Activated CD4-positive, alpha-beta T cell treated with anti-CD3 and anti-CD28 coated beads, Interleukin-2, amount 50 U/mL, for 4 hours (primary cell): ENCODE measurements at places on chromosomes 12 and 14.

GRCh38 chr14:96082420-96083300 lies 43.5 kb downstream of the C14orf132 start:
- no peak for DNase-seq

- no peak for DNase-seq
Measured at GRCh38 chr14:36439766-36440165, 80.3 kb downstream of the NKX2-1 start.

- DNase-seq = no peak
Measured at GRCh38 chr12:123744836-123745235, 17.3 kb upstream of the DNAH10 start.

DNA sequence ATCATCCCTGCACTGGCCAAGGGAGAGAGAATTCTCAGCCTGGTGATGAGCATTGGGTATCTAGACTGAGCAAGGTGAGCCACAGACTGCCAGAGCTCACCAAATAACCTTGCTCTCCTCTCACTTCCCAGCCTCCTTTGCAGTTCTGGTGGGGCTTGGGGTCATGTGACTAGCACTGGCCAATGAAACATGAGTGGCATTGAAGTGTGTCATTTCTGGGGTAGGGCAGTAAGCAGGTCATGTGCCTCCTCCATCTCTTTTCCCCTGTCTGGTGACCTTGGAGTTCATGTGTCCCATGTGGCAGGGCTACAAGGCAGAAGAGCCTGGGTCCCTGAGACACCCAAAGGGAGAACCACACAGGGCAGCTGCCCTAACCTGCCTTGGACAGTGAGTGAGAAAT lies 3.6 kb upstream of the KRT72 start:
- DNase-seq = no peak
